ENCODE measurements at places on chromosomes 16 and 17. TPM values are rescaled to one million over a fixed set of nuclear protein-coding genes. Genes with fewer than 3 reads are reported as not detected.

GRCh38 chr16:4209666-4210065 is 32.2 kb downstream of the SRL start:
- H3K27ac ChIP-seq: no peak overlapping the region
- no peaks in the 10 kb centered on the region for H3K36me3 ChIP-seq
- H3K4me3 ChIP-seq: no peak overlapping the region
- no peaks in the 10 kb centered on the region for H3K27me3 ChIP-seq
- DNase-seq: no peak

Gene PLEKHG4
- 2.6 TPM for total RNA-seq

DNA sequence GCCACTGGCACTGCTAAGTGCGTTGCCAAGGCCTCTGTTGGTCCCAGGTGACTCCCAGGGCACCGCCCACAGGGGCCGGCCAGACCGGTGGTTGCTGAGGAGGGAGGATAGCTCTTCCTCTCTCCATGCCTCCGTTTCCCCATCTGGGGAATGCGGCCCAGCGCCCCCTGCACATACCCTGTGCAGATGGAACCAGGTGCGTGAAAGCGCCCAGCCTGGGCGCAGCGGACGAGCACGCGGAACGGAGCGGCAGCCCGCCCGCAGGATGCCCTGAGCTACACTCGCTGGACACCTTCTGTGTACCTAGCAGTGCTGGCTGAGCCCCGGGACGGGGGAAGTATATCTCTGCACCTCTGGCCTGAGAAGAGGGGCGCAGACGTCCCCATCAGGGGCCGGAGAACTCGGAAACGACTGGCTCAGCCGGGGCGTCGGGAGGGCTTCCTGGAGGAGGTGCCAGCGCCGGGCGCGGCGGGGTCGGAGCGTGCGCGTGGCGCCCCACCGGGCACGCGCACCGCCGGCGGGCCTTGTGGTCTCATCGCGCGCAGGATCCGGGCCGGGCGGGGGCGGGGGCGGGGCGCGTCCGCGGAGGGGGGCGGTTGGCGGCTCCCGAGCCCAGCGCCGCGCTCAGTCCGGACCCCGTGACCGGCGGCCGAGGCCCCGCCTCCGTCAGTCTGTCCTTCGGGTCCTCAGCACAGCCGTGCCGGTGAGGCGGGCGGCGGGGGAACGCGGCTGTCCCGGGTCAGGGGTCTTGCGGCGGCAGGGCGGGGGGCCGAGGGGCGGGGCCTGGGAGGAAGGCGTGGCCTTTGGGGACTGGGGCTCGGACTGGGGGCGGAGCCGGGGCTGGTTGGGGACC is at the start of the genes CCDC78 and HAGHL:
Gene CCDC78 (minus strand): TSS at position 6 of the 853 bp plus-strand sequence. CDS start 76 bp downstream, outside the sequence.
Gene HAGHL (plus strand): TSS at position 669 of the 853 bp plus-strand sequence. CDS start 404 bp downstream, outside the sequence.
- no peaks in the 10 kb centered on the region for H3K27me3 ChIP-seq
- H3K4me1 ChIP-seq: peaks cover 8% of the 10 kb centered on the region
- H3K27ac ChIP-seq: no peak within 1 kb of the TSS
- peak within 1 kb of the TSS; percentile 23 for H3K4me3 ChIP-seq

DNA sequence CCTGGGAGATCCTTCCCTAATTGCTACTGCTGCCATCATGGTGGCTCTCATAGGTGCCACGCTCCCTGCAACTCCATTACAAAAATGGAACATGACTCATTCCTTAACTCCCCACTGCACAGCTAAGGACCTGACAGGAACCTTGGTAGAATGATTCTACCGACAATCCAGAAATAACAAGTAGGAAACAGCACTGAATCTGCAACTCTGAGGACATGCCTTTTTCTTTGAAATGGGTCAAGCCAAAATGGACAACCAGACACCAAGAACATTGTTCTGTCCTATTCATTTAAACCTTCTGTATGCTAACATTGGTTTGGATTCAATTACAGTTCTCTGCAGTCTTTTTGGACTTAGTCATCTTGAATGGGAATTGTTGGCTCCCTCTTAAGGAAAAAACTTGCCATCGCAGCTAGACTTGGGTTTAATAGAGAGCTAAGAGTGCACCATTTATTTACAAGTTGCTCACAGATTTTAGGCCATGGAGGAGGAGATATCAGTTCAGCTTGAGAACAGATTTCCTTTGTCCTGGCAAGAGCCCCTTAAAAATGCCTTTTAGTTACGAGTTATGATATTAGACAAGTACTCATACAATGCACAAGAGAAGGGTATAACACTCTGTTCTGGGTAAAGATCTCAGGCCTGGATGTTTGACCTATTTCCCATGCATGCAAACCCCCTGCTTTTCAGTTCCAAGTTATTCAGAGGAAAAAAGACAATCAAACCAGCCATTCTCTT is 20.9 kb upstream of the NSRP1 start:
- H3K36me3 ChIP-seq: no peaks in the 10 kb centered on the region
- peaks cover 6% of the 10 kb centered on the region for H3K4me1 ChIP-seq
- no peak for DNase-seq
- no peak overlapping the region for H3K27ac ChIP-seq

- no peaks in the 10 kb centered on the region for H3K36me3 ChIP-seq
- H3K4me1 ChIP-seq: peaks cover 7% of the 10 kb centered on the region
- H3K4me3 ChIP-seq: peak within 1 kb of the TSS; percentile 98
- peak; percentile 97 for DNase-seq
- peak within 1 kb of the TSS; percentile 89 for H3K27ac ChIP-seq
Observed at GRCh38 chr17:19977293-19978208, at the start of gene AKAP10. TSS of gene AKAP10 (minus strand) at chr17:19977828. CDS start at chr17:19977679, 149 bp downstream.

Gene BCL6B
- total RNA-seq: 1.1 TPM

DNA sequence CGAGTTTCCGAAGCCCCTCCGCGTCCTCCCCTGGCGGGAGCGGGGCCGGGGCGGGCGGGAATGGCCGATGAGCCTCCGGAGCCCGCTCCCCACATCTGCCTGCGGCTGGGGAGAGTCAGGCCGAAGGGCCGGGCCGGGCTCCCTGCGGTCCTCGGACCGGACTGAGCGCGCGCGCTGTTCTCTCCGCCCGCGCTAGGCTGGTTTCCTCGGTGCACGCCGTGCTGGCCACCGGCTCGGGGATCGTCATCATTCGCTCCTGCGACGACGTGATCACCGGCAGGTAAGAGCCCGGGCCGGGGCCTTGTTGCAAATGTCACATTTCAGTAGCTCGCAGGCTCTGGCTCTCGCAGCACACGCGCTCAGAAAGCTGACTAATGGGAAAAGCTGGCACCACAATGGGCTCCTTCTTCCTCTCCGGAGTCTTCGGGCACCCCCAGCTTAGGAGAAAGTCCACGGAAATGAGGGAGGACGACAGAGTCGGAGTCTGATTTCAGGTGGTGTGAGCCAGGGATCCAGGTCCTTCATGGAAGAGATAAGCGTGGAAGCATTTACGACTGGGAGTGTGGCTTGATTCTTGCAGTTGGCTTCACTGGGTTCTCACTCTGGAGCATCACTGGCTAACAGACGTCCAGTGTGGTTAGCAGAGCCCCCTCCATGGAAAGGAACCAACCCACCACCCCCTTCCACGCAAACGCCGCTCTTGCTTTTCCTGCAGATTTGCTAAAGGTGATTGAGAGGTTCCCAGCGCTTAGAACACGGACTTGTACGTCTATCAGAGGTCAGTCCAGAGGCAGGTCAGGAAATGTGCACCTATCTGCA is 715 bp downstream of the TLCD3A start:
- no peaks in the 10 kb centered on the region for H3K27me3 ChIP-seq
- no peaks in the 10 kb centered on the region for H3K36me3 ChIP-seq
- no peaks in the 10 kb centered on the region for H3K4me1 ChIP-seq
- DNase-seq: no peak

- H3K4me1 ChIP-seq: peaks cover 17% of the 10 kb centered on the region
- no peak for DNase-seq
- no peaks in the 10 kb centered on the region for H3K36me3 ChIP-seq
- no peak overlapping the region for H3K27ac ChIP-seq
Observed at GRCh38 chr17:27804113-27804512, 3.8 kb upstream of the NOS2 start.

GRCh38 chr17:74945543-74945942 is 9.8 kb downstream of the OTOP3 start:
- H3K27me3 ChIP-seq: no peaks in the 10 kb centered on the region
- H3K4me3 ChIP-seq: no peak overlapping the region
- no peak for DNase-seq
- no peak overlapping the region for H3K27ac ChIP-seq
- no peaks in the 10 kb centered on the region for H3K36me3 ChIP-seq

Gene MLKL
- 7.6 TPM for total RNA-seq

DNA sequence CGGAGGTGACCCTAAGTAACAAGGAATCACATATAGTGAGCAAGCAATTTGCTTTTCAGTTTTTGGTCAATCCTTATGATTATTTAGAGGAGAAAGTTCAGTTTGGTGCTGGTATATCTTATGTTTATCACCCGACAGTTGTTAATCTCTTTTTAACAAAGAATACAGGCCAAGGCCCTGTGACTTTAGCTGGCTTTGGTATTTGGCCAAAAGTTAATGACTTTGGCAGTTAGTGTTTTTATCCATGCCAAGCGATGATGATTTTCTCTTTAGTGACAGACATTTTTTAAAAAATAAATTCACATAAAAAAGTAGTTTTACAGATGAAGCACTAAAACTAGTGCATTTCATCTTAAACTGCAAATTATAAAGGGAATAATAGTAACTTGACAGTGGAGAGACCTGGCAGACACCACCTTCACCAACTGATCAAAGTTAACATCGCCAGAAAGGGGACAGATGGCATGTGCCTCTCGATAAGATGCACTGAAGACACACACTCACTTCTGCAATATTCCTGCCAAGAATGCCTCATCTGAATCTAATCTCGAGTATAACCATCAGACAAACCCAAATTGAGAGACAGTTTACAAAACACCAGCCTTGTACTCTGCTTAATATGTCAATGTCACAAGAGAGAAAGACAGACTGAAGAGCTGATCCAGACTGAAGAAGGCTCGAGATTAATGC is 6.9 kb downstream of the DEXI start:
- H3K4me3 ChIP-seq: no peak overlapping the region
- H3K36me3 ChIP-seq: no peaks in the 10 kb centered on the region
- DNase-seq: no peak
- H3K27me3 ChIP-seq: no peaks in the 10 kb centered on the region
- H3K27ac ChIP-seq: no peak overlapping the region

GRCh38 chr17:62163847-62164246 is 98.8 kb upstream of the MED13 start:
- DNase-seq: no peak
- H3K27ac ChIP-seq: no peak overlapping the region
- H3K4me3 ChIP-seq: no peak overlapping the region
- H3K27me3 ChIP-seq: no peaks in the 10 kb centered on the region

- H3K27ac ChIP-seq: peak overlapping the region; percentile 31
- H3K4me3 ChIP-seq: no peak overlapping the region
- H3K36me3 ChIP-seq: no peaks in the 10 kb centered on the region
- no peaks in the 10 kb centered on the region for H3K27me3 ChIP-seq
- no peak for DNase-seq
- H3K4me1 ChIP-seq: peaks cover 19% of the 10 kb centered on the region
Observed at GRCh38 chr16:55622930-55623561, 32.7 kb upstream of the SLC6A2 start.

DNA sequence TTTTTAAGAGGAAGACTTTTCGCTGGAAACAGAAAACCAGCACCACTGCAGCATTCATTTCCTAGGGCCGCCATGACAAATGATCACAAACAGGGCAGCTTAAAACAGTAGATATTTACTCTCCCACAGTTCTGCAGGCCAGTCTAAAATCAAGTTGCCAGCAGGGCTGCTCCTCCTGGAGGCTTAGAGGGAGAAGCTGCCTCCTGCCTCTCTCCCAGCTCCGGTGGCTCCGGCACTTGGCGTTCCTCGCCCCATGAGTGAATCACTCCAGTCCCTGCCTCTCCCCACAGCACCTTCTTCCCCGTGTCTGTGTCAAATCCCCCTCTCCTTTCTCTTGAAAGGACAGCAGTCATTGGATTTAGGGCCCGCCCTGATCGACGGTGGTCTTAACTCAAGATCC is 72.1 kb downstream of the SOCS1 start:
- H3K36me3 ChIP-seq: peaks cover 5% of the 10 kb centered on the region
- no peaks in the 10 kb centered on the region for H3K4me1 ChIP-seq
- H3K27ac ChIP-seq: no peak overlapping the region
- H3K27me3 ChIP-seq: no peaks in the 10 kb centered on the region
- no peak for DNase-seq

Gene CUEDC1
- 2.6 TPM for total RNA-seq

GRCh38 chr17:64420143-64420670 is 28.7 kb upstream of the MILR1 start:
- H3K27me3 ChIP-seq: no peaks in the 10 kb centered on the region
- no peaks in the 10 kb centered on the region for H3K4me1 ChIP-seq
- no peak overlapping the region for H3K27ac ChIP-seq
- DNase-seq: no peak
- H3K36me3 ChIP-seq: no peaks in the 10 kb centered on the region

Gene SPATA22
- total RNA-seq: 0.19 TPM

GRCh38 chr16:12433691-12434390 is 369.8 kb downstream of the CPPED1 start:
- H3K4me3 ChIP-seq: no peak overlapping the region
- no peak overlapping the region for H3K27ac ChIP-seq
- no peaks in the 10 kb centered on the region for H3K27me3 ChIP-seq
- no peaks in the 10 kb centered on the region for H3K4me1 ChIP-seq

Gene CCL14
- 1.9 TPM for total RNA-seq

DNA sequence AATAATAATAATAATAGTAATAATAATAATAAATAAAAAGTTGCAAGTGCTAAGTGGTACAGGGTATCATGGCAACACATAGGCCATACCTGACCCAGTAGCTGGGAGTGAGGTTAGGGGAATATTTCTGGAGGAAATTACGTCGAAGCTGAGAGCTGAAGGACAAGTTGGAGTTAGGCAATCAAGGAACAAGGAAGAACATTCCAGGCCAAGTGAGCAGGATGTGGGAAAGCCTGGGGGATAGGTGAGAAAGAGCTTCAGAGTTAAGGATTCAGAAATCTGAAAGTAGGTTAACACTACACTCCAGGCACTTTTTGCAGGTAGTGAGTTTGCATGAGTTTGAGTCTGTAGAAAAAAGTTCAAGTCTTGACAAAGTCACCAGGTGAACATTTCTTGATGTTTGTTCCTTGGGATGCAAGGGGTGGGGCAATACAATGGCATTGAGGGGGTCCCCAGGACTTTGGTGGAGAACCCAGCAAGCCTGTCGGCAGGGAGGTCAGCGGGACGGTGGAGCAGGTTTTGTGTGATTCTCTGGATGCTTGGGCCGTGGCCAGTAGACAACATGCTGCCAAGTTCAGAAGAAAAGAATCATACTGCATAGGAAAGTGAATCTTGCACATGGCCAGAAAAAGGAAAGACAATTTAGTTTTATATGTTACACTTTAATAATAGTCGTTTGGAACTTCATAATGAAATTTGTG is 27.7 kb upstream of the MPHOSPH6 start:
- no peaks in the 10 kb centered on the region for H3K36me3 ChIP-seq
- no peak for DNase-seq
- no peaks in the 10 kb centered on the region for H3K4me1 ChIP-seq
- H3K4me3 ChIP-seq: no peak overlapping the region
- no peaks in the 10 kb centered on the region for H3K27me3 ChIP-seq

DNA sequence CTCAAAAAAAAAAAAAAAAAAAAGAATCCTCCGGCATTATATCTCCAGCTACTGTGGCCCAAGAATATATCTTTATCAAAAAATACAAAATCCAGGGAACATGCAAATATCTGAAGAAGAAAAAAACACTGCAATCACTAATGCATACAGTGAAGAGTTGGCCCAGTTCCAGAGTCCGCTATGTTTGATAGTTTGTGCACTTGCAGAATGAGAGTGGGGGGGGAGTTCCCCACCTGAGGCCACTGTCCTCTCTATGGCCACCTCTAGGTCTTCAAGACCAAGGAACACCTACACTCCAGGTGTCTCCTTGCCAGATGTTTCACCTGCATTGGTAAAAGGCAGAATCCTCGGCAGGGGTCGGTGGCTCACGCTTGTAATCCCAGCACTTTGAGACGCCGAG is 4.0 kb downstream of the ZNF785 start:
- DNase-seq: no peak
- no peaks in the 10 kb centered on the region for H3K27me3 ChIP-seq
- peaks cover 6% of the 10 kb centered on the region for H3K36me3 ChIP-seq
- peaks cover 2% of the 10 kb centered on the region for H3K4me1 ChIP-seq
- no peak overlapping the region for H3K27ac ChIP-seq
